ENCODE measurements at places on chromosomes 13 and 19. TPM values are rescaled to one million over a fixed set of nuclear protein-coding genes. Genes with fewer than 3 reads are reported as not detected.

HIPK4 gene
- not detected for total RNA-seq

CDX2 gene
- not detected for total RNA-seq

PNMA8A gene
- total RNA-seq = 7.6 TPM

LHB gene
- not detected for total RNA-seq

ZNF835 gene
- 7.3 TPM for total RNA-seq

SLC5A5 gene
- total RNA-seq = not detected

DACT3 gene
- total RNA-seq = 14.1 TPM

ZNF418 gene
- total RNA-seq = 11.0 TPM

SIN3B gene
- total RNA-seq = 27.8 TPM

VMAC gene
- total RNA-seq = 1.6 TPM

ZNF99 gene
- total RNA-seq = 0.08 TPM

TLE6 gene
- 1.1 TPM for total RNA-seq

NXNL1 gene
- total RNA-seq = not detected

ZNF772 gene
- total RNA-seq = 18.3 TPM

PVR gene
- total RNA-seq = 38.0 TPM

PEAK3 gene
- 0.68 TPM for total RNA-seq

RNF225 gene
- not detected for total RNA-seq

ZNF112 gene
- 3.9 TPM for total RNA-seq

POU4F1 gene
- total RNA-seq = not detected

STOML3 gene
- total RNA-seq = not detected

DPF1 gene
- 0.11 TPM for total RNA-seq

SYCN gene
- not detected for total RNA-seq

KCNJ14 gene
- 0.19 TPM for total RNA-seq

DNAJC15 gene
- total RNA-seq = 35.6 TPM

EDDM13 gene
- total RNA-seq = not detected

MBD3L1 gene
- total RNA-seq = not detected

PROZ gene
- total RNA-seq = not detected

MAMSTR gene
- 4.2 TPM for total RNA-seq

PLEKHA4 gene
- total RNA-seq = 23.8 TPM

S1PR5 gene
- 0.27 TPM for total RNA-seq

DYRK1B gene
- 19.9 TPM for total RNA-seq

RASA3 gene
- 12.7 TPM for total RNA-seq

ZNF471 gene
- 5.2 TPM for total RNA-seq

KL gene
- total RNA-seq = 1.5 TPM

PIK3R2 gene
- total RNA-seq = 21.7 TPM

SHC2 gene
- total RNA-seq = 10.7 TPM

GNA15 gene
- 2.9 TPM for total RNA-seq

AKAP8L gene
- 76.7 TPM for total RNA-seq

CCDC194 gene
- total RNA-seq = not detected

ARID3A gene
- total RNA-seq = 6.7 TPM

MCEMP1 gene
- 1.1 TPM for total RNA-seq

TMEM161A gene
- total RNA-seq = 23.5 TPM

FFAR2 gene
- 0.32 TPM for total RNA-seq

TTC9B gene
- total RNA-seq = not detected

NLRP4 gene
- total RNA-seq = not detected

PDX1 gene
- not detected for total RNA-seq

NAPA gene
- total RNA-seq = 119 TPM

TMEM59L gene
- total RNA-seq = 2.8 TPM

SLC1A6 gene
- not detected for total RNA-seq

ZNF823 gene
- 4.2 TPM for total RNA-seq

TMIGD2 gene
- total RNA-seq = not detected

KLF2 gene
- 73.1 TPM for total RNA-seq

ZNF649 gene
- total RNA-seq = 8.8 TPM

BRME1 gene
- total RNA-seq = 0.76 TPM

CCDC122 gene
- total RNA-seq = 2.6 TPM

KIR3DL1 gene
- total RNA-seq = not detected

RFPL4A gene
- not detected for total RNA-seq

LGALS4 gene
- 0.76 TPM for total RNA-seq

QPCTL gene
- total RNA-seq = 1.5 TPM

HRC gene
- total RNA-seq = 843 TPM
